HCEC 1CT (cell line): ENCODE measurements at places on chromosomes 12 and 14.

DNA sequence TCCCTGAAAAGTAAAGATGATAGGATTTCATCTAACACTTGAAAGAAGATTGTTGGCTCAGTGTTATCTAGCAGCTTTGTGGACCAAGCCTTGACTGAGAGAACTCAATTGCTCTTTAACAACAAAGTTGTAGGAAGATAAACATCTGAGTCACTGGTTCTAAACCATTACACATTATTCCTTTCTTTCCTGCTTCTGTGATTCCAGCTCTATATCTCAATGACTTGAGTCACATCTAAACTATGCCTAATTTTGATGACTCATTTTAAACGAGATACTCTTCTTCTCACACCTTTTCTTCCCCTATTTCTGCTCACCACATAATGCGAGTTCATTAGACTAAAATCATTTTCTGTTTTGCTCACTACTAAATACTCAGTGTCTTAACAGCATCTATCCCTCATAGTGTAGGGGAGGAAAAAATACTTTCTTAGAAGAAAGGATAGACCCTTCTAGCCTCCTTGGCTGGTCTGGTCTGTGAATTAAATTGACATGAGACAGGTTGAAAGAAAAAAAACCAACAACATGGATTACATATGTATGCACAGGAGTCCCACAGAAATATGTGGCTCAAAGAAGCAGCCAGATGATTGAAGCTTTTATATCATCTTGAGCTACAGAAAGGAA, 201.4 kb downstream of the C12orf50 start:
- peak; percentile 80 for DNase-seq

DNA sequence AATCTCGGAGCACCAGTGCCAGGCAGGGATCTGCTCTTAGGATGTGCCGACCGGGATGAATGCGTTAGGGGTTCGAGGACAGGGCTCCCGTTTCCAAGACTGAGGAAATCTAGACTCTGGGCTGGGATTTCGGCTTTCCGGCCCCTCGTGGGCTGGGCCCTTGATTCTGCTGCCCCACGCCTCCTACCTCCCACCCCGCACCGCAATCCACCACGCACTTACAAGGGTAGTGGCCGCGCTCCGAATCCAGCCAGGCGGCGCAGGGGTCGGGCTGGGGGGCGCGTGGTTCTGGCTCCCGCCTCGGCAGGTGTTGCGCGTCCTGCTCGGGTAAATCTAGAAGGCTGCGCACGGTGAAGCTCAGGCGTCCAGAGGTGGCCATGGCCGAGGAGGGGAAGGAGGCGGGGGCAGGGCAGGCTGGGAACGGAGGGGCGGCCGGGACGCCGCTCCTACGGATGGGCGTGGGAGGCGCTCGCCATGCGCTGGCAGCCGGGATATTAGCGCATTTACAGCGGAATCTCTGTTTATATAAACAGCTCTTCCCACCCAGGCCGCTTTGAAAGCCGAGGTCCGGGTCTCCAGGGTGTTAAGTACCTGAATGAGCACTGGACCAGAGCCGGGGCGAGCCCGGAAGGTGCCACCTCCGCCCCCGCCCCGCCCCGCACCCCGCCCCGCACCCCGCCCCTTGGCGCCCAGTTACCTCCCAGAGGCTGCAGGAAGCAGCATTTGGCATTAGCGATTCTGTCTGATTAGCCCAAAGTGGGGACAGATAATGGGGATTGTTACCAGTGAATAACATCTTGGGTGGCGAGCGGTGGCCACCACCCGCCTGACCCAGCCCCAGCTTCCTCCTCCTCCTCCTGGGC, at the start of gene NKX2-8:
NKX2-8 (minus strand) TSS at position 604 of the 863 bp plus-strand sequence; CDS start at position 379, 225 bp downstream.
- DNase-seq: no peak

- DNase-seq: no peak
Measured at GRCh38 chr12:4270831-4271716, 2.5 kb upstream of the CCND2 start.

GRCh38 chr14:54322246-54322645, 74.6 kb upstream of the CDKN3 start:
- DNase-seq: no peak

GRCh38 chr12:14396071-14396470, 30.6 kb downstream of the ATF7IP start:
- DNase-seq: no peak

GRCh38 chr14:60771117-60771516, 36.6 kb downstream of the MNAT1 start:
- no peak for DNase-seq

- no peak for DNase-seq
Measured at GRCh38 chr12:83172441-83172840, 485.7 kb downstream of the TMTC2 start.

DNA sequence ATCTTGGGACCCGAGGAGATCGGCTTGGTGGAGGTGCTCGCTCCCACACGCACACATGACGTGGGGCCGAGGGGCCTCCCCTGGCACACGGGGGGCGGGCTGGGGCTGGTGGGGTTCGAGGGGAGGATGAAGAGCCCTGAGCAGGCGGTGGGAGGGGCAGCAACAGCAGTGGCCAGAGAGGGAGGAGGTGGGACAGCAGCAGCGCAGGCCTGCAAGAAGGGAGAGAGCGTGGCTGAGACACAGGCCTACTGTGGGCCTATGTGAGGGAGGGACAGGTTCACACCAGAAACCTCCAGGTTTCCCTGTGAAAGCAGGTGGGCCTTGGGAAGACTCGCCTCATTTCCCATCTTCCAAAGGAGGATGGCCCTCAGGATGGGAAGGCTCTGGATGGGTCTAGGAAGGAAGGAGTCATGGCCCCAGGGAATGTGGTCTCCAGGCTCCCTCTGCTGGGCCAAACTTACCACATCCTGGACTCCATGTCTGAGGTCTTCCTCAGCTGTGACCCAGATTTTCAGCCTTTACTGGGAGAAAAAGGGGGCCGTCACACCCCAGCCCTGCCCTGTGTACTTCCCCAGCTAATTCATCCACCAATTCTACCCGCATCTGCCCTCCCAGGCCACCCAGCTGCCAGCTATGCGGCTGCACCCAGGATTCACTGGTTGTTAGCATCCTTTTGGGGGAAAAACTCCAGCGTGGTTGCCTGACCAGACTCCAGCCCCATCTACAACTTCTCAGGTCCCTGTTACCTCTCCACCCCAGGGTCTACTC, 2.8 kb downstream of the PIANP start:
- DNase-seq: peak; percentile 66

GRCh38 chr12:53972152-53972702, 699 bp upstream of the HOXC11 start:
- DNase-seq: no peak

DNA sequence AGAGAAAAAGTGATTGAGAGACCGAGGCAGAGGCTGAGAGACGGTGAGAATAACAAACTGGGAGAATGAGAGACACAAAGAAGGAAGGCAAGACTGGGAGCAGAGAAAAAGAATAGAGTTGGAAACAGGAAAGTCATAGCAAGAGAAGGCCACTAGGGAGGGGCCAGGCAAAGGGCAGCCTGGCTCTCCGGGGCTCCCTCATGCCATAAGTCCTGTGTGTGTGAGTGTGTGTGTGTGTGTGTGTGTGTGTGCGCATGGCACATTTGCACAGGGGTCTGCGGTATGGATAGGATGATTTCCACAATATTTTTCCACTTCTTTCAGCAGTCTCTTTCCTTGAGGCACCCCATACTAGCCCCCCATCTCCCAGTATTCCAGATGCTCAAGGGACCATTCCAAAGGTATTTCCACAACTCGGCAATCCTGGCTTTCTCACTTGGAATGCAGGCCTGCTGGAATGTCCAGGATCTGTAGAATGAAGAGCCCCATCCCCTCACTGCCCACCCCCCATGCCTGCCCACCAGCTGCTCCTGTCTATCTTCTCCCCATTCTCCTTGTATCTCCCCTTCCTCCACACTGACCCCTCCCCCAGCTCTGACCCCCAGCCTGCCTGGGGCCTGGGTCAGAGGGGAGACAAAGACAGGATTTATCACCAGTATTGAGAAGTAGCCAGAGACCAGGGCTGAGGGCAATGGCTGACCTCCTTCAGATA, 9.0 kb downstream of the GPR84 start:
- DNase-seq: no peak

- DNase-seq: no peak
Measured at GRCh38 chr14:42628602-42629001, 1021.9 kb downstream of the LRFN5 start.

DNA sequence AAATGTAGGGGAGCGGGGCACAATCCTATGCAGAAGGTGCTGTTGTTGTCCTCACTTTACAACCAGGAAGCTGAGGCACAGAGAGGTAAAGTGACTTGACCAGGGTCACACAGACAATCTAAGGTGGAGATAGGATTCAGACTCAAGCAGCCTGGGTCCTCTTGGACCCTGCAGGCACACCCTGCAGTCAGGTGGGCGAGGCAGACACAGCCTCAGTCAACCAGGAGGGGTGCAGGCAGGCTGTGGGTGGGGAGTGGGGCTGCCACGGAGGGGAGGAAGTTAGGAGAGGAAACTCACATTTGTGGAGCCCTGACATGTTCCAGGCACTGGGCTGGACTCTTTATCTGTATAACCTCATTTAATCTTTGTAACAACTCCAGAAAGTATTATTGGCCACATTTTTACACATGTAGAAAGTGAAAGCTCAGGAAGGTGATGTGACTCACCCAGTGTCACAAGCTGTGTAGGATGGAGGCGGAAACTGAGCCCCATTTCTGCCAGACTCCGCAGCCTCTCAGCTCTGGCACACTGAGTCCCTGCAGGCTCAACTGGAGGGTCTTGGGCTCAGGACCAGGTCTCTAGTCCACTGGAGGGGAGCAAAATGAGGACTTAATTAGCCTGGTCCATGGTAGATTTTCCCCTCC, 24.9 kb upstream of the CHGA start:
- DNase-seq: no peak

DNA sequence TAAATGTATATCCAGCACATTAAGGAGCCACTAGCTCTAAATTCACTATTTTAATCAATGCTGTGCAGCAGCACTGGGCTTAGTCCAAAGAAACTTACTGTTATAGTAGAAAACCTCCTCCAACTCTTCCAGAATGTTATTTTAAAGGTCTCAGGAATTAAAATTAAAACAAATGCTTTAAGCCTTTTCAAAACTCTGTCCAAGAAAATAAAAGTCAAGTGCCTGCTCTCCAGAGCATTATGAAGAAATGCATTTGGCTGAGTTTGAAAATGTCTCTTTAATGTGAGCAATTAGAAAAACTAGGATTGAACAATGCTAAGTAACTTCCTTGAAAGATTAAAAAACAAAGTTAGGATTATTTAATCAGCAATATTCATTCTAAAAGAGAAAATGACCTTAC, 322.4 kb upstream of the DCN start:
- no peak for DNase-seq

- DNase-seq: no peak
Measured at GRCh38 chr14:43981135-43981768, 525.8 kb downstream of the FSCB start.

DNA sequence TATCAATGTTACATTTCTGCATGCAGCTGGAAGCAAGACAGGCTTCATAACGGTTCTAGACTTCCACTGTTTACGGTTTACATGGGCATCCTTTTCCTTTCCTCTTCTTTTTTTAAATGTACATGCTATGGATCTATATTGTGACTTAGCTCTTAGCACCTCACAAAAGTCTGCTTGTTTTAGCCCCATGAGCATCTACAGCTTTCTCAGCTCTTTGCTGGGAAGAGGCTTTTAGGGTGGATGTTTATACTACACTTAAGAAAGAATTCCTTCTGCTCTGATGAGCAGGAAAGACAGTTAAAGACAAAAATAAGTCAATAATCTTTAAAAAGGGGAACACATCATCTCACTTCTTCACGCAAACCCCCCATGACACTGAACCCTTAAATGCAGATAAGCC, 51.4 kb downstream of the KICS2 start:
- DNase-seq: no peak

DNA sequence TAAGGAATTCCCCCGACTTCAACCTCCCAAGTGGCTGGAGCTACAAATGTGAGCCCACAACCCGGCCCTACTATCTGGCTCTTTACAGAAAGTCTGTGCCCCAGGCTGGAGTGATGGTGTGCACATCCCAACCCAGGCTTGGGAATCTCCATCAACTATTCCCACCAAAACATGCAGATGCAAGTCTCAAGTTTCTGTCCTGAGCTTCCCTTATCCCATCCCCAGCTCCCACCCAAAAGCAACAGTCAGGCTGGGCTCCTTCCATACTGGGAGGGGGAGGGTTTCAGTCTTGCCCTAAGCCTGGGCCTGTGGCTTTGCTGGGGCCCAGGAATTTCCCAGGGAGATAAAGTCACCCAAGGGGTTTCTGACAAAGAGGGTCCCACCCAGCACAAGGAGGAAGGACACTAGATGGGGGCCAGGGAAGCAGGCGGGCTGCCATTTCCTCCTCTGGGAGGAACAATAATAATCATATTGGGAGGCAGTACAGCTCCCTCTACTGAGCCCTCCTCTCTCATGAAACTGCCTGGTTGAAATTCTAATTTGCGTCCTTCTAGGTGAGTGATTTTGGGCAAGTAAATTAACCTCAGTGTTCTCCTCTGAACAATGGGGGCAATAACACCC, 8.0 kb downstream of the SLC8B1 start:
- DNase-seq: no peak

GRCh38 chr14:23095196-23096108, at the start of gene C14orf119:
TSS of gene C14orf119 (plus strand) at chr14:23095505. CDS start at chr14:23097659, 2,154 bp downstream.
- peak; percentile 98 for DNase-seq

DNA sequence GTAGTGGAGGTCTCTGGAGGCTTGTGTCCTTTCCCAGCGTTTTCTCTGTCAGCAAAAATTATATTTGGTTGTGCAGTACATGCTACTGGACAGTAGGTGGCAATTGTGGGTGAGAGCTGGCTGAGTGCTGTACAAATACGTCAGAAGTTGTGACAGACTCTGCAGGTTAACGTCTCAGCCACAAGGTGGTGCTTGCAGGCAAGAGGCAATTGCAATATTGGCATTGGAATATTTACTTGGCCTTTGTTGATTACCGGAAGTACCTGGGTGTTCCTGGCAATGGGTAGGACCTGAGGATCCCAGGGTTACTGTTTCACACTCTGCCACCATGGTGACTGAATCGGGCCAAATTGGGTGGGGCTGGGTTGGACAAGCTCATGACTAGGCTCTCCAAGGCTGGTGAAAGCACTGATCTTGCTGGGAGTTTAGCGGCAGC, 333.9 kb upstream of the LMO3 start:
- DNase-seq: peak; percentile 54

DNA sequence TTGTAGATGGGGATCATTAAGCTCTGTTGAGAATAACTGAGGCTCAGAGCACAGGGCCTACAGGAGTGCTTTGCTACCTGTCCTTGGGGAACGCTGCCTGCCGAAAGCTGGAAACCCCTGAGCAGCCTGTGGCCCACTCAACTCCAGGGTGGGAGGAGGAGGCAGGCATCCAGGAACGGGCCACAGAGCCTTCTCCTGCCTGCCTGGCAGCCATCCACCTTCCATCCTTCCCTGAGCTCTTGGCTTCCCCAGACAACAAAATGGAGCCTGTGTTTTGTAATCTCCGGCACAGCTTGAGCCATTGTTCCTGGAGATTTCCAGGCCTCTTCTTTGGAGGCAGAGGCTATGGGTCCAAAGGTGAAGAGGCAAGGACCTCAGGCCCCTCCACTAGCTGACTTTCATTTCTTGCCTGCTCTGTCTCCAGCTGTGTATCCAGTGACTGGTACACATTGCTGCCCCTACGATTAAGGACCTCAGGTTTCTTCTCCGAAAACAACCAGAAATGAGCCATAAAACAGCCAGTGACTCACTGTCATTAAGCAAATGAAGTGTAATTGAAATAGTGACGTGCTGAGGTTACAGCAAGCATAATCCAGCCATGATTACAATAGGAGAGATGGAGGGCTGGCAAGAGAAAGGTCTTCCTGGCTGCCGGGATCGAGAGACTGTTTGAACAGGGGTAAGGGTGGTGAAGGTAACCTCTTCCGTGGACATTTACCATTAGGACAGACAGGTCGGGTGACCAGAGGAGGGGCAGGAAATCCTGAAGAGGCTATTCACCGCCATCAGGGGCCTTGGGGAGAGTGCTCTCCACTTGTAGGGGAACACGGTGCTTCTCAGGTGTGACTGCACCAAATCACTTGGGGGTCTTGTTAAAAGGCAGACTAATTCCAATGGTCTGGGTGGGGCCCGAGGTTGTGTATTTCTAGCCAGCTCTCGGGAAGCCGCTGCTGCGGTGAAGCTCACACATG, 56.3 kb upstream of the KCNA5 start:
- no peak for DNase-seq
